T-helper 1 cell (primary cell): ENCODE measurements at places on chromosomes 11 and 22.

- no peak for DNase-seq
Observed at GRCh38 chr22:28737701-28738100, 3.9 kb downstream of the CHEK2 start.

DNA sequence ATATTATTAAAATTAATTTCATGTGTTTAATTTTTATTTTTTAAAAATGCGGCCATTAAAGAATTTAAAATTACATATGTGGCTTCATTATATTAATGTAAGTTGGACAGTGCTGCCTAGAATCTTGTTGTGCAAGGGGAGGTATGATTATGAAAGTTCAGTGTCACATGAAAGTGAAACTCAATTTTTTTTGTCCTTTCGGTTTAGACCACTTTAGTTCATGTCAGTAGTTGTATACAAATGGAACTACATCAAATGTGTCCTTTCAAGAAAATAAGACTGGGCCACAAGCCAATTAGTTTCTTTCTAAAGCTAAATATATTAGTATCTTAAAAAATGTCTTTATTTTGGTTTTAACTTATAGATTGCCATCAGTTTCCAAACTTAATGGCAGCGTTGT, 35.7 kb downstream of the TBCEL start:
- DNase-seq = no peak

- DNase-seq = no peak
Observed at GRCh38 chr11:107044503-107044902, 26.2 kb upstream of the GUCY1A2 start.

GRCh38 chr11:46149826-46150225, 28.6 kb upstream of the PHF21A start:
- DNase-seq = no peak

DNA sequence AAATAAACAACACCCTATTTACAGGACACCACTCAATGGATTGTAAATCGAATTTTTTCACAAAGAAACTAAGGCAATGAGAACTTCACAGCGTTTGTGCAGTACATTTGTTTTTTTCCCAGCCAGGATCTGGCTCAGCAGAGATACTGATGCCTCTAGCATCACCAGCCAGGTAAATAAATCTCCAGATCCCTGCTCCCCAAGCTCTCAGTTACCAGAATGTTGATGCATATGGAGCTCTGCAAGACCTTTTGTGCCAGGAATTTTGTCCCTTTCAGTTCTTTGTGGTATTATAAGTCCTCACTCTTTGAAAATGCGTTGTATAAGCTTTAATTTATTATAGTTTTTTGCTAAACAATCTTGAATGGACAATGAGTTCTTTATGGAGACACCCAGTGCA, 137.6 kb downstream of the MSANTD4 start:
- DNase-seq = no peak

GRCh38 chr11:102384419-102385079, 37.5 kb downstream of the BIRC2 start:
- DNase-seq = no peak

DNA sequence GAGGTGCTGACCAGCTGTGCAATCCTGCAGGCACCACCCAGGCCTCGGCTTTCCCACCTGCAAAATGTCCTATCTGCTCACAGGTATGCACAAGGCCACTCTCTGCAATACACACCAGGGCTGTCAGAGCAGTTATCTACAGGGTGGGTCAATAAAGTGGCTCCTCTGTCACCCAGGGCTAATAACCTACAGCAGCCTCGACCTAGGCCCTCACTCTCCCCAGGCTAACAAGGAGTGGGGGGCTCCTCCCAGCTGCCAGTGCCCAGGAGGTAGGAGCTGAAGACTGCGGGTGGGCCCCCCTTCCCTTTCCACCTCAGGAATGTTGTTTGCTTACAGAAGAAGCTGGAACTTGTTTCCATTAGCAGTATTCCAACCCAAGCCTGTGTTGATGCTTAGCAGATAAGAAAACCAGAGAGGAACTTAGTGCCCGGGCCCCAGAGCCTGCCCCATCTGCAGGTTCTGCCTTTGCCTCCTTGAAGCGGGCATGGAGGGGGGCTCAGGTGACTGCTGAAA, 26.8 kb downstream of the MYH9 start:
- no peak for DNase-seq

DNA sequence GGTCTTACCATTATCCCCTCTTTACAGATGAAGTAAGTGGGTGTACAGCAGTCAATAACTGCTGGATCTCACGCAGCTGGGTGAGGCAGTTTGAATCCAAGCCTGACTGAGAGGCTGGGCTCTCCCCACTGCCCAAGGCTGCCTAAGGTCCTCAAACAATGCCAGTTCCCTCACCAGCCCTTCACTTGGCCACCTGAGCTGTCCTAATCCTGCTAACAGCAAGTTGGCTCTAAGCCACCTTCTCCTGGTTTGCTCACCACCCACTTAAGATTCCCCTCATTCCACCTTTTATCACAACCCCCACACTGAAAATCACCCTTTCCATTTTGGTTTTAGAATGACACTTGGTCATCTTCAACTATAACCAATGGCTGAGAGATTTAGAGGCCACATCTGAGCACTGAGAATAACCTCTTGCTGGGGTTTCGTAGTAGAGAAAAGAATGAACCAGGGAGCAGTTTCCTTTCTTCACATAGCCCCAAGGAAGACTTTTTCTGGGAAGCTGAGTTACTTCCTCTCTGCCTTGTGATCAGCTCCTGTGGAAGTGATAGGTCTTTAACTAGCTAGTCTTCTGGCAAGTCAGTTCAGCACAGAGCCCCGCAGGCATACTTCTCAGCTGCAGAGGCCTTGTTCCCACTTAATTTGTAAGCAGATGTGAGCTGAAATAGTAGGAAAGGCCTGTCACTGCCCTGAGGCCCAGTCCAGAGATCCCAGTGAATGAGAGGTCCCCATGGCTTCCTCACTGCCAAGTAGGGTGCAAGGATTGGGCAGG, 57.8 kb upstream of the TTC12 start:
- no peak for DNase-seq

- DNase-seq = no peak
Observed at GRCh38 chr22:19012308-19012986, 76.4 kb upstream of the PRODH start.

DNA sequence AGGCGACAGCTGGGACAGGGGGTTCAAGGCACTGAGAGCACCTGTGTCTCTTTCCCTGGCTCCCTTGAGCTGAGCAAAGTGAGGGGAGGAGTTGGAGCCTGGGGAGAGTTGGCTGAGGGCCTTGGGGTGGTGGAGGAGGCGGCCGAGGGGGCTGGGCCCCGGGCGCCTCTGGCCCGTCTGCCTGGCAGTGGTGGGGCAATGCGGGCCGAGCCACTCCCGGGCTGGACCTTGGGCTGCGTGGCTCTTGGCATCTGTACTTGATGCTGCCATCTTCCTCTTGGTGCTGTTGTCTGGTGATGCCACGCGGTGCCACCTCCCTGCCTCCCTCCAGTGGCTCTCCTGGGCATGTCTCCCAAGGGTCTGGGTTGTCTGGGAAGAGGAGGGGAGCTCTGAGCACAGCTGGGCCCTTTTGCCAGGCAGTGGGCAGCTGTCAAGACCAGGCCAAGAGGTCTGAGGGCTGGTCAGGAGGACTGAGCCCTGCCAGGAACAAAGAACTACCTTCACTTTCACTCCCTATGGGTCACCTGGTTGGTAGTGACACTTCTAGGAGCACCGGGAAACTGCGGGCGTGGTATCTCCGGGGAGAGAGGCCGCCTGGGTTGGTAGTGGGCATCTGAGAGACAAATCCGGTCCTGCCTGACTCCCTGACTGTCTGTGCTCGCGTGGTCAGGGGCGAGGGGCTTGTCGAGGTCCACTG, 1.3 kb downstream of the GRIK4 start:
- DNase-seq = no peak

GRCh38 chr11:61724437-61724836, 28.0 kb upstream of the MYRF start:
- DNase-seq = no peak
